Thymus (tissue), 14 donors: ENCODE measurements at places on chromosomes 3 and 15.

DNA sequence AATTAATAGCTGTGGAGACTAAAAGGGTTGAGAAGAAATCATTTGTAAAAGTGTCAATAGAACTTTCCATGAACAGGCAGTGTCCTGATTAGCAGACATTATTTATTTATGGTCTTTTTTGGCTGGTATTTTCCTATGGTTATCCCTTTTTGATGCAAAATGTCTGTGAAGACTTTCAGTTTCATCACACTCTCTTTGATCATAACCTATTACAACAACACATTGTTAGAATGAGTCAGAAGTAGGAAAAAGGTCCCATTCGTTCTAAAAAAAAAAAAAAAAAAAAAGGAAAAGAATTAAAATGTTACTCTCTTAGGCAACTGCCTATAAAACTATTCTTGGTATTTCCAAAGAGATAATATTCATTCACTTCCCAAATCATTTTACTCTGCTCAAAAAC is 62.1 kb downstream of the SLC49A4 start:
- no peak overlapping the region for H3K4me3 ChIP-seq
- H3K4me1 ChIP-seq, result no peaks in the 10 kb centered on the region
- no peaks in the 10 kb centered on the region for H3K36me3 ChIP-seq
- no peak overlapping the region for H3K27ac ChIP-seq

GRCh38 chr15:92864127-92864814 is 35.9 kb upstream of the CHD2 start:
- H3K27ac ChIP-seq, result no peak overlapping the region
- DNase-seq, result no peak
- no peaks in the 10 kb centered on the region for H3K4me1 ChIP-seq
- H3K27me3 ChIP-seq, result no peaks in the 10 kb centered on the region
- H3K4me3 ChIP-seq, result no peak overlapping the region
- no peaks in the 10 kb centered on the region for H3K36me3 ChIP-seq

- H3K36me3 ChIP-seq, result no peaks in the 10 kb centered on the region
- DNase-seq, result no peak
- H3K27me3 ChIP-seq, result no peaks in the 10 kb centered on the region
- no peak overlapping the region for H3K4me3 ChIP-seq
- no peaks in the 10 kb centered on the region for H3K4me1 ChIP-seq
These were observed 9.9 kb upstream of the TRIM59 start for GRCh38 chr3:160459450-160459970.

DNA sequence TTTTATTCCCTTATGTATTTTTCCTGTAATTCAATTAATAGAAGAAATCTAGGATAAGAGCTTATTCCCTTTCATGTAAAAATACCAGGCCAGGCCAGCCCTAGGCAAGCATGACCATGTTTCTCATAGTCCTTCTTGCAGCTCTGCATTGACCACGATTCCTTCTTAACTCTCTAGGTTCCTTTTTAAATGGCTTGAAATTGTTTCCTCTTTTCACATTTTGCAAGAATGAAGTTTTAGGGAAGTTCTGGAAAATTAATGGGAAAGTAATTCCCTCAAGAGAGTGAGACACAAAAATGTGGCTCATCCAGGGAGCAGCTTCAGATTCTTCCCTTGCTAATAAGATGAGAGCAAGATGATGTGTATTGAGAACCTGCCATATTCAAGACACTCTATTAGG is 116.5 kb upstream of the FGF7 start:
- no peak overlapping the region for H3K27ac ChIP-seq
- no peak for DNase-seq
- H3K27me3 ChIP-seq, result no peaks in the 10 kb centered on the region
- H3K4me1 ChIP-seq, result no peaks in the 10 kb centered on the region
- no peak overlapping the region for H3K4me3 ChIP-seq

DNA sequence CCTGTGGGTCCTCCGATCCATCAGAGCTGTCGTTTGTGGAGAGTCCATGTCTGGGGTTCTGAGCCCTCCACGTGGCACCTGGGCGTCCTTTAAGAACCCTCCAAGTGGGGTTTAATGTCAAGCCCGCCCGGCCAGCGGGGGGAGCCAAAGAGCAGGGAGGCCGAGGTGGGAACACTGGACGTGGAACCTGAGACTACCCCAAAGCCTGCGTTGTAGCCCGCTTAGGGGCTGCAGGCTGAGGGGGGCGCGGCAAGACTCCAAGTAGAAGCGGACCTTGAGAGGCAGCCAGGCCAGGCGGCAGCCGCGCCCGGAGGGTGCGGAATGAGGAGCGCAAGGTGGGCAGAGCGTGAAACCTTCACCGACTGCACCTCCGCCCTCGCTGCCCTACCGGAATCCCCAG is 126.2 kb upstream of the ATP10A start:
- H3K4me3 ChIP-seq, result no peak overlapping the region
- no peaks in the 10 kb centered on the region for H3K27me3 ChIP-seq
- no peak for DNase-seq
- H3K27ac ChIP-seq, result no peak overlapping the region

GRCh38 chr3:58217209-58217811 is 6.5 kb upstream of the DNASE1L3 start:
- H3K4me3 ChIP-seq, result no peak overlapping the region
- no peaks in the 10 kb centered on the region for H3K27me3 ChIP-seq
- DNase-seq, result peak; percentile 61
- H3K4me1 ChIP-seq, result peaks cover 23% of the 10 kb centered on the region

- no peak overlapping the region for H3K27ac ChIP-seq
- H3K36me3 ChIP-seq, result no peaks in the 10 kb centered on the region
- no peak overlapping the region for H3K4me3 ChIP-seq
- H3K4me1 ChIP-seq, result no peaks in the 10 kb centered on the region
- no peak for DNase-seq
- H3K27me3 ChIP-seq, result peaks cover 30% of the 10 kb centered on the region
These were observed 338.2 kb upstream of the THRB start for GRCh38 chr3:24832891-24833290.

GRCh38 chr3:14458434-14459275 is 56.2 kb downstream of the SLC6A6 start:
- no peak for DNase-seq
- H3K36me3 ChIP-seq, result peaks cover 59% of the 10 kb centered on the region
- H3K27me3 ChIP-seq, result no peaks in the 10 kb centered on the region
- no peak overlapping the region for H3K27ac ChIP-seq

- no peak for DNase-seq
- no peaks in the 10 kb centered on the region for H3K4me1 ChIP-seq
- H3K4me3 ChIP-seq, result no peak overlapping the region
- no peaks in the 10 kb centered on the region for H3K36me3 ChIP-seq
- H3K27ac ChIP-seq, result no peak overlapping the region
- no peaks in the 10 kb centered on the region for H3K27me3 ChIP-seq
These were observed 55.2 kb upstream of the KCNH8 start for GRCh38 chr3:19093084-19093483.

- no peaks in the 10 kb centered on the region for H3K36me3 ChIP-seq
- no peak overlapping the region for H3K27ac ChIP-seq
- no peak for DNase-seq
- no peaks in the 10 kb centered on the region for H3K4me1 ChIP-seq
- no peak overlapping the region for H3K4me3 ChIP-seq
These were observed 35.2 kb downstream of the PYGO1 start for GRCh38 chr15:55552926-55553325.

DNA sequence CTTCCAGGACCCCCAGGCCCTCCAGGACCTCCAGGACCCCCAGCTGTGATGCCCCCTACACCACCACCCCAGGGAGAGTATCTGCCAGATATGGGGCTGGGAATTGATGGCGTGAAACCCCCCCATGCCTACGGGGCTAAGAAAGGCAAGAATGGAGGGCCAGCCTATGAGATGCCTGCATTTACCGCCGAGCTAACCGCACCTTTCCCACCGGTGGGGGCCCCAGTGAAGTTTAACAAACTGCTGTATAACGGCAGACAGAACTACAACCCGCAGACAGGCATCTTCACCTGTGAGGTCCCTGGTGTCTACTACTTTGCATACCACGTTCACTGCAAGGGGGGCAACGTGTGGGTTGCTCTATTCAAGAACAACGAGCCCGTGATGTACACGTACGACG is 22.1 kb upstream of the CMSS1 start:
- no peaks in the 10 kb centered on the region for H3K27me3 ChIP-seq
- no peaks in the 10 kb centered on the region for H3K36me3 ChIP-seq
- no peaks in the 10 kb centered on the region for H3K4me1 ChIP-seq
- H3K27ac ChIP-seq, result no peak overlapping the region
- DNase-seq, result no peak

GRCh38 chr3:9123840-9124239 is 125.6 kb downstream of the SRGAP3 start:
- H3K4me3 ChIP-seq, result no peak overlapping the region
- no peaks in the 10 kb centered on the region for H3K36me3 ChIP-seq
- H3K27me3 ChIP-seq, result no peaks in the 10 kb centered on the region
- H3K27ac ChIP-seq, result no peak overlapping the region
- H3K4me1 ChIP-seq, result no peaks in the 10 kb centered on the region

DNA sequence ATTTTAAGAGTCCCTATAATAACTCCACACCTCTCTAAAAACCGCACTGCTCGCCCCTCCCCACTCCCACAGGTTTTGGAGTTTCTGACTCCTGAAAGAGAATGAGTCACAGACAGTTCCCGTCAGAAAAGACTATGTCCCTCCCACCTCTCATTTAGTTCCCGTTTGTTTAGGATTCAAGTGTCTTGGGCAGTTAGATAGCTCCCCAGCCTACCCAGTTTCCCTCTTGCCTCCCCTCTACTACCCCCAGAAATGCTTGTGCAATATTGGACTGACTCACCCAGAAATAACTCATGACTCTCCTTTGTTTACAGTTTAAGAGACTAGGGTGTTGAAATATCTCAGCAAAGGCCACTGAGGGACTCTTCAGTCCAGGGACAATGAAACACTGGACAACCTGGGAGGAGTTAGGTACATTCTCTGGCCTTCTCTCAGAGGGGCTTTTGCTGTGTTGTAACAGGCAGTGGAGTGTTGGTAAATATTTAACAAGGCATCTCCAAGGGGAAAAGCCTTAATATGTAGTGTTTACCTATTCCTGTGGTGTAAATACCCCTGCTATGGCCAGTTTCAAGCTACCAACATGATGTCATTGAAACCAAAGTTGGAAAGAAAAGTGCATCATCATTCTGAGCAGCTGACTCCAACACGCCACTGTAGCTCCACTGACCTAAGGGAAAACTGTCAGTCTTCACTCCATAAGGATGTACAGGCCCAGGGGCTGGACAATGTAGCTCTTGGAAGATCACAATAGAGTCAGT is 96.1 kb upstream of the CHD2 start:
- H3K27me3 ChIP-seq, result no peaks in the 10 kb centered on the region
- no peak for DNase-seq
- peak overlapping the region; percentile 64 for H3K27ac ChIP-seq

GRCh38 chr15:79042213-79042928 is 48.2 kb downstream of the RASGRF1 start:
- H3K36me3 ChIP-seq, result no peaks in the 10 kb centered on the region
- no peak overlapping the region for H3K4me3 ChIP-seq
- no peak for DNase-seq
- H3K27ac ChIP-seq, result no peak overlapping the region
- H3K27me3 ChIP-seq, result no peaks in the 10 kb centered on the region

- no peaks in the 10 kb centered on the region for H3K4me1 ChIP-seq
- H3K4me3 ChIP-seq, result no peak overlapping the region
- no peaks in the 10 kb centered on the region for H3K36me3 ChIP-seq
- H3K27ac ChIP-seq, result no peak overlapping the region
- no peaks in the 10 kb centered on the region for H3K27me3 ChIP-seq
These were observed 45.7 kb downstream of the CD86 start for GRCh38 chr3:122100591-122101463.

GRCh38 chr15:40279437-40280141 is 3.3 kb downstream of the ANKRD63 start:
- no peak overlapping the region for H3K27ac ChIP-seq
- H3K4me3 ChIP-seq, result no peak overlapping the region
- peak; percentile 61 for DNase-seq

DNA sequence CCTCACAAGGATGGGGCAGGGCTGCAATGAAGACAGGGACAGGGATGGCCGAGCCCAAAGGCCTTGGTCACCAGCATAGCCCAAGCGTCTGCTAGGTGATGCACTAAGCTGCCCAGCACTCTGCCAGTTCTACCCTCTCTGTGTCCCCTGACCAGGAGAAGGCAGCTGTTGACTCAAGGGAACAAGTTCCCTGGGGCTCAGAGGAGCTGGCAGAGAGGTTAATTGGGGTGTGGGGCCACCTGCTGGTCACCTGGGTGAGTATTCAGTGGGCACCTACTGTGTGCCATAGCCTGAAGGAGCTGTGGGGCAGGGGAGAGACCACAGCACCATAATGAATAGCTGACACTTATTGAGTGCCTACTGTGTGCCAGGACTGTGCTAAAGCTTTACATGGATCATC is 22.0 kb upstream of the DOCK3 start:
- no peak overlapping the region for H3K4me3 ChIP-seq
- H3K27ac ChIP-seq, result no peak overlapping the region
- peak; percentile 62 for DNase-seq
- H3K27me3 ChIP-seq, result no peaks in the 10 kb centered on the region

DNA sequence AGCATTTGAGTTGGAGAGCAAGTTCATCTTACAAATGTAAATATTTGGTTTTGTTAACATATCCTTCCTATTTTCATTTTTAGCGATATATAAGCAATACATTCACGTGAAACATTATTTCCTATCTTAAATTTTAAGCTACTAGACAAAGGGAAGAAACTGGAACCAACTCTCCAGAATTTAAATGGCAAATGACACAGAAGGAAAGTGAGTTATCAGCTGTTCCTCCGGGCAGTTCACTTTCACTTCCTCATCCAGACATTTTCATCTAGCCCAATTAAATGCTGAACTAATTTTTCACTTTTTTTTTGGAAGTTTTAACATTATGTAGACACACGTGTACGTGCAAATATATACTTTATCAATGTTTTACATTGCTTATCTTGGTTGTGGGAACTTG is 58.7 kb downstream of the MORC1 start:
- no peaks in the 10 kb centered on the region for H3K4me1 ChIP-seq
- H3K4me3 ChIP-seq, result no peak overlapping the region
- H3K27ac ChIP-seq, result no peak overlapping the region

DNA sequence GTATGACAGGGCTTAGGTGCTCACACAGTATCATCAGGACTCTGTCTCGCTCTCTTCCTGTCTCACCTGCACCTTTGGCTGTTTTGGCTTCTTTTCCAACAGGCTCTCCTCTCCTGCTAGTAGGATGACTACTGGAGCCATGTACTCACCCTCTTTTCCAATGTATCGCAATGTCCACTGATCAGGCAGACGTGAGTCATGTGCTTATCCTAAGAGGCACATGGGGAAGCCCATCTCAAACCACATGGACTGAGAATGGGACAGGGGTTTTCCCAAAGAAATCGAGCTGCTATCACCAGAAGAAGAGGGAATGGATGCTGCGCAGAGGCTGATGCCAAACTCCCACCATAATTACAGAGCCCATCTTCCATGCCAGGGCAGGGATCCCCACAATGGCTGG is 180.6 kb downstream of the IL5RA start:
- H3K27ac ChIP-seq, result no peak overlapping the region
- no peak for DNase-seq
- no peaks in the 10 kb centered on the region for H3K4me1 ChIP-seq

DNA sequence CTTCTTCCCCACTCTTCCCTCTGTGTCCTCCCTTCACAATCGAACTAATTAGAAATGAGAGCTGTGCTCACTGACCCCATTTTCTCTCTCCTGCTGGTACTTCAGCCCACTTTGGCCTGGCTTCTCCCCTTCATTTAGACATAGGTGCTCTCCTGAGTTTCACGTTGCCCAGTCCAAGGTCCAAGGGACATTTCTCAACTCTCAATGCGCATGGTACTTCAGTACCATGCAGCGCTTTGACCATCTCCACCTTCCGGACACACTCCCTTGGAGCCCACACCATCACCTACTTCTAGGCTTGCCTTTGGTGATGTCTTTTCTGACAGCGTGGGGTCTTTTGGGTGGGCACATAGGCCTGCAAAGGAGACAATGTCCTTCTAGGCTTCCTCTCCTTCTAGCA is 99.7 kb downstream of the ABHD5 start:
- no peak for DNase-seq
- H3K27me3 ChIP-seq, result no peaks in the 10 kb centered on the region
- no peak overlapping the region for H3K4me3 ChIP-seq
- H3K36me3 ChIP-seq, result no peaks in the 10 kb centered on the region
